ENCODE measurements at places on chromosomes 11 and 22. TPM values are rescaled to one million over a fixed set of nuclear protein-coding genes. Genes with fewer than 3 reads are reported as not detected.

The MICAL2 gene
- total RNA-seq, result 86.1 TPM

The OR52I2 gene
- total RNA-seq, result not detected

GRCh38 chr22:24214467-24215285 lies 30.2 kb downstream of the GGT5 start:
- H3K4me1 ChIP-seq, result no peaks in the 10 kb centered on the region
- no peak overlapping the region for H3K27ac ChIP-seq
- no peaks in the 10 kb centered on the region for H3K27me3 ChIP-seq
- no peak for DNase-seq
- H3K36me3 ChIP-seq, result peaks cover 16% of the 10 kb centered on the region

GRCh38 chr11:61779666-61780525 lies 12.5 kb downstream of the TMEM258 start:
- no peak overlapping the region for H3K4me3 ChIP-seq
- H3K4me1 ChIP-seq, result peaks cover 17% of the 10 kb centered on the region
- peaks cover 83% of the 10 kb centered on the region for H3K36me3 ChIP-seq
- H3K27ac ChIP-seq, result peak overlapping the region; percentile 22
- H3K27me3 ChIP-seq, result no peaks in the 10 kb centered on the region
- no peak for DNase-seq

DNA sequence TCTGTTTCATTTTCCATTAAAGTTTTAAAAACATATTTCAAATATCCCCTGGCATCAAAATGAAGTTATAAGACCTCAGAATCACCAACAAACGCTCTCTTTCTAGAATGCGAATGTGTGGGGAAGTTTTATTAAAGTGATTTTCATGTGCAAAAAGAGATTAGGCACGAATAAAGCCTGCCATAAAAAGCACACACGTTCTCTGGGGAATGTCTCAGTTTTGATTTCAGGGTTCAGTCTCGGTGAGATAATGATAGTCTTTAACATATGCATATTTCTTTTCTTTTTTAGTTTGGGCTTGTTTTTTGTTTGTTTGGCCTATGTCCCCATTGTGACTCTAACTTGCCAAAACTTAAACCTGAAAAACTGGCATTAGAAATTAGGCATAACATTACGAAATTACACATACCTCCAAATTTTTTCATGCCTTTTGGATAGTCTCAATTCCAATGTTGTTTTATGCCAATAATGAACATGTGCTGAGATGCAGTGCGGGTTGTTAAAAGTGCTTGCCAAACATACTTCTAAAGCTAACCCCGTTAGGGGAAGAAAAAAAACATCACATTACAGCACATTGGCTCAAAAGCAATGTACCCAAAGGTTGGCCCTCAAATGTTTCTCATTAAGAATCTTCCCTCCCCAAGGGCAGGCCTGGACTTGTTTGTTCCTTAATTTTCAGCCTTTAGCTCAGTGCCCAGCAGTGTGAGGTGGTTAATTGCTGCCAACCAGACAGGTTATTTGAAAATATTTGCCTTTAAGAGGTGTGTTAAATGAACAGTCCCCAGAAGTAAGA lies 33.2 kb upstream of the FBLN1 start:
- no peaks in the 10 kb centered on the region for H3K36me3 ChIP-seq
- no peaks in the 10 kb centered on the region for H3K4me1 ChIP-seq
- no peak overlapping the region for H3K4me3 ChIP-seq
- H3K27ac ChIP-seq, result peak overlapping the region; percentile 4
- H3K27me3 ChIP-seq, result no peaks in the 10 kb centered on the region

GRCh38 chr11:57751676-57752253 lies at the start of gene BTBD18:
Gene BTBD18, minus strand, starts transcription at chr11:57751819. Its CDS starts 631 bp downstream, at chr11:57751188.
- no peaks in the 10 kb centered on the region for H3K27me3 ChIP-seq
- peaks cover 11% of the 10 kb centered on the region for H3K4me1 ChIP-seq
- peak within 1 kb of the TSS; percentile 12 for H3K27ac ChIP-seq
- peak; percentile 56 for DNase-seq
- H3K4me3 ChIP-seq, result no peak within 1 kb of the TSS
- H3K36me3 ChIP-seq, result no peaks in the 10 kb centered on the region

DNA sequence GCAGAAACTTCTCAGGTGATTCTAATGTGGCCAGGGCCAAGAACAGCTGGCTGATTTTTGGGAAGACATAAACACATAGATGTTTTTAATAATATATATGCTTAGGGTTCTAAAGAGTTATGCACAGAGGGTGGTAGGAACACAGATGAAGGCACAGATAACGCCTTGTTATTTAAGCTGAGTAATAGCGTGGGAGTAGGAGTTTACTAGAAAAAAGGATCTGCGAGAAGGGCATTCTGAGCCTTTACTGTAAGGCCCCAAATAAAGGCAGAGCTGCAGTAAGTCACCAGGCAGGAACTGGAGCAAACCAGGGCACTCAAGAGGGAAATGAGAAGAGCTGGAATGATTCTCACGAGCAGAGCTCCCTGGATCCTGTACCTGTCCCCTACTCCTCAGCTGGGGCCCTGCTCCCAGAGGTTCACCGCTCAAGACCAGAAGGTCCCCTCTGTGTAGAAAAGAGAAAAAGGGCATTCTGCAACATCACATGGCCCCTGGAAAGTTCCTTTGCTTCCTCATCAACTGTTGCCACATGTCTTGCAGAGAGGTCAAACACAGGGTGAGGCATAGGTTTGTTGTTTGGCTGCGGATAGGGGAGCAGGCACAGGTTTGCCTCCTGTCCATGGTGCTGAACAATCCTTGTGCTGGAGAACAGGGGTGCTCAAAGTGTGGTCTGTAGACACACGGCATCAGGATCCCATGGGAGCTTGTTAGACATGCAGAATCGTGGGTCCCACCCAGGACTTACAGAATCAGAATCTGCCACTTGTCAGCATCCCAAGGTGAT lies 125.7 kb downstream of the TENM4 start:
- H3K27me3 ChIP-seq, result no peaks in the 10 kb centered on the region
- no peaks in the 10 kb centered on the region for H3K4me1 ChIP-seq
- H3K27ac ChIP-seq, result no peak overlapping the region
- DNase-seq, result peak; percentile 63

DNA sequence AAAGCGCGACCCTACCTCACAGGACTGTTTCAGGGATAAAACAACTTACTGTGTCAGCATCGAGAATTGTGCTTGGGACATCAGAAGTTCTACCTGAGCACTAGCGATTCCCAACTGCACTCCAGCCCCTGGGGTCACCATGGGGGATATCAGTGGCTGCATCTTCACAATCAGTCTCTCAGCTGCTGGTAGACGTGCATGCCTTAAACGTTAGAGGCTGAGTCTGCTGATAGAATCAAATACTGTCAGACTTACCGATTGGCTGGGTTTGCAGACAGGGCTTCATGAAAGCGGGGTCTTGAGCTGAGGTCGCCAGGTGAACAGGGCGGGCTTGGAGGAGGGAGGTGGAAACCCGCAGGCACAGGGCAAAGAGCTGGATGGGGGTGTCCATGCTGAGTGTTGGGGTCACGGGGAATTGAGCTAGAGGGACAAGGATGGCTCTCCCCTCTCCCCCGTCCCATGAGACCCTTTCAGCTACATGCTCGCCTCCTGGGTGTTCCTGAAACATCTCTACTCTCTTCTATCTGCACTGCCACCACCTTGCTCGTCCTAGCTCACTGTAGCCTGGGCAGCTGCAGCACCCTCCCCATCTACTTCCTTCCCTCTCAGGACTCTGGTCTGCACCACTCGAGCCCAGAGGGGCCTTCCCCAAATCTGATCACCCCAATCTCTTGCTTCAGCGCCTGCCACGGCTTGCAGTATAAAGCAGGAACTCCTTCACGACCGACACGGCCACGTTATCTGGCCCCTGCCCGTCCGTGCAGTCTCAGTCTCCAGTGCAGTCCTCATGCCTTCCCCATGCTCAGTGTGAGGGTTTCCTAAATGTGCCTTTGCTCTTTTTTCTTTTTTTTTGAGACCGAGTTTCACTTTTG lies 43.5 kb downstream of the ST14 start:
- H3K4me3 ChIP-seq, result no peak overlapping the region
- DNase-seq, result no peak
- no peak overlapping the region for H3K27ac ChIP-seq
- H3K4me1 ChIP-seq, result no peaks in the 10 kb centered on the region
- no peaks in the 10 kb centered on the region for H3K27me3 ChIP-seq

DNA sequence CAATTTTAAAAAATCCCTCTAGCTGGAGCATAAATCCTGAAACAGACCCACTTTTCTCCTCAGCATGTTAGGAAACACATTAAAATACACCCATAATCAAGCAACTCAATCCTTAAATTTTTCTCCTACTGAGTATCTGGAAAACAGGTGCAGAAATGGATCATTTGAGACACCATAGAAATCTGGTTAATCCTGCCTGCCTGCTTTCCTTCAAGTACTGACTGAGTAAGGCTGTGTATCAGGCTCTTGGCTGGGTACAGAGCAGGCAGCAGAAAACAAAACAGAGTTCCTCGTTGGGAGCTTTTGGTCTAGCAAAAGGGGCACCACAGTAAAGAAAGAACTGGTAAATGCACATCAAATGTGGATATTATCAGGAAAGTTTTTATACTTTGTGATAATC lies 1.9 kb downstream of the KCNQ1OT1 start:
- no peaks in the 10 kb centered on the region for H3K36me3 ChIP-seq
- DNase-seq, result no peak

- H3K27me3 ChIP-seq, result peaks cover 3% of the 10 kb centered on the region
- H3K4me1 ChIP-seq, result no peaks in the 10 kb centered on the region
- H3K27ac ChIP-seq, result no peak overlapping the region
- H3K4me3 ChIP-seq, result no peak overlapping the region
- DNase-seq, result no peak
- H3K36me3 ChIP-seq, result no peaks in the 10 kb centered on the region
These were observed 406.5 kb downstream of the MIAT start for GRCh38 chr22:27063841-27064240.

All from stomach (tissue), 19 donors.